WERI-Rb-1 (cell line): ENCODE measurements at places on chromosomes 6 and 20.

DNA sequence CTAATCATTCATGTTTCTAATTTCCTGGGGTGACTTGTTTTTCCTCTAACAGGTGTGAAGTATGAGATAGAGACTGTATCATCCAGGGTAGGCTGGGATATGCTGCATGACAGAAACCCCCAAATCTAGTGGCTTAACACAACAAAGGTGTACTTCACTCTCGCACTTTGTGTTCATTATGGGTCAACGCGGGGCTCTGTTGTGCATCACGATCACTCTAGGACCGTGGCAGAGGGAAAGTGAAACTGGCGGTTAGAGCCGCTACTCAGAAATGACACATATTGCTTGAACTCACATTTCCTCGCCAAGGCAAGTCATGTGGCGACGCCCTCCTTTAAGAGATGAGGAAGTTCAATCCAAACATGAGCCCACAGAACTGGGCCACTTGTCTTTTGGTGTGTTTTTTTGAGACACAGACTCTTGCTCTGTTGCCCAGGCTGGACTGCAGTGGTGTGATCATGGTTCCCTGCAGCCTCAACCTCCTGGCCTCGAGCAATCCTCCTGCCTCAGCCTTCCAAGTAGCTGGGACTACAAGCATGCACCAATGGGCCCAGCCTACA, 41.3 kb downstream of the PCNA start:
- no peak for DNase-seq

- no peak for DNase-seq
Measured at GRCh38 chr6:85911067-85911466, 268.4 kb upstream of the SYNCRIP start.

GRCh38 chr6:140285471-140285870, 911.0 kb upstream of the CITED2 start:
- no peak for DNase-seq

GRCh38 chr6:74780831-74781230, 425.0 kb downstream of the COL12A1 start:
- DNase-seq = no peak

GRCh38 chr20:63688228-63689045, 8.0 kb upstream of the TNFRSF6B start:
- no peak for DNase-seq

DNA sequence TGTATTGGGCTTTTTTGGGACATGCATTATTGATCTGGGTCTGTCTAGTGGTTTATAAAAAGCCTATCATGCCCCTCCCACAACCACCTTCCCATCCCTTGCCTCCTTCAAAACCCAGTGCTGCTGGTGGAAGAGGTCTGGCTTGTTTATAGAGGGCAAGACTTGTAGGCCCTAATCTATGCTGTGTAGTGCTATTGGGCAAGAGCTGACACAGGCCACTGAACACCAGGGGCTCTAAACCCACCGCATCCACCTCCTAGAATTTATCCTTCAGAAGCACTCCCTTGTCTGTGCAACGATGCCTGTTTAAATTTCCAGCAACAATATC, 30.9 kb downstream of the SULF2 start:
- no peak for DNase-seq

DNA sequence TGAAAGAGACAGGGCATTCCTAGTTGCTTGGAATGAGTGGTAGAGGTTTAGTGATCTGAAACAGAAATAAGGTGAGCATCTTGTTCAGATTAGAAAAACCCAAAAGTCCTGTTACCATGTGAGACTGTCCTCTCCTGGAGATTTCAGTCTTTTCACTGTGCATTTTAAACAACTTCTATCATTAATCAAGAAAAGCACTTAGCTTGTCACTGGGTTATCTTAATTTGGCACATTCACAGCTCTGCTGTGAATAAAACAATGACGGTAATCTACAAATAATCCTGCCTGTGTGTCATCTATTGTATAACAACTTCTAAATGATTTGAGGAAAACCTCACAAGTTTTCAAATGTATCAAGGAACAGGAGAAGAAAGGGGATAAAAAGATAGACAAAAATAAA, 9.5 kb upstream of the SMIM8 start:
- no peak for DNase-seq

DNA sequence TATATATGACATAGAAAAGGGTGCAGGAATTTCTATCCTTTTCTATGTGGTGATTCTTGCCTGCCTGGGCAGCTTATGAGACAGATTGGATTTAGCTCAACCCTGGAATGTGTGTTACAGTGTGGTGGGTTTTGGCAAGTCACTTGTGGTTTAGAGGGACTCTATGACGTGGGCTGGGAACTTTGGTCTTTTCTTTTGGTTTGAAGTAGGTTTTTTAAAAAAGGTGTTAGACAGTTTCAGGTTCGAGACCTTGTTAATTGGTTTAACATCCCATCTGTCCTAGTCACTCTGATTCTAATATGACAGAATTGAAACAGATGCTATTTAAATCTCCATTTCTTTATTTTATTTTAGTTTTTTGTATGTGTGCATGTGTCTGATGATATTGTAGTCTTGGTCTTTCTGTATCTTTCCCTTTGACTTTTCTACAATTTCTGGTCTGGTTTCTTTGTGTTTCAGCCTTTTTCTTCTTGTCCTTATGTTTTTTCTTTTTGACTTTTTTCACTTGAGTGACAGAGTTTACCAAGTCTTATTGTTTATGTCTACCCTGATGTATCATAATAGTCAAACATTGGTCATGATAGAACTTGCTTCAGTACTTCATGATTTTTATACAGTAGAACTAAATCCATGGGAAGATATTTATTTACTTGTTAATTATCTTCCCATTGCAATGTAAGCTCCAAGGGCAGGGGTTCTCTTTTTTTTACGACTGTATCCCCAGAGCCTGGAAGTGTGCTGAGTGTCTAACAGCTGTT, 174.3 kb downstream of the CDKAL1 start:
- no peak for DNase-seq
